ENCODE measurements at places on chromosomes 11 and 22.

- no peak for DNase-seq
Measured at GRCh38 chr11:29320196-29320595, 696.6 kb downstream of the KCNA4 start.

- no peak for DNase-seq
Measured at GRCh38 chr11:133635244-133635739, 103.0 kb upstream of the OPCML start.

- DNase-seq = no peak
Measured at GRCh38 chr11:11451501-11452005, 98.5 kb upstream of the CSNK2A3 start.

- DNase-seq = no peak
Measured at GRCh38 chr11:33060271-33060670, 20.9 kb downstream of the TCP11L1 start.

GRCh38 chr22:39125622-39126021 is 26.9 kb downstream of the CBX7 start:
- DNase-seq = no peak

All from putamen (tissue), 1 donor.